NAMALWA (cell line): ENCODE measurements at places on chromosomes 5 and 9.

DNA sequence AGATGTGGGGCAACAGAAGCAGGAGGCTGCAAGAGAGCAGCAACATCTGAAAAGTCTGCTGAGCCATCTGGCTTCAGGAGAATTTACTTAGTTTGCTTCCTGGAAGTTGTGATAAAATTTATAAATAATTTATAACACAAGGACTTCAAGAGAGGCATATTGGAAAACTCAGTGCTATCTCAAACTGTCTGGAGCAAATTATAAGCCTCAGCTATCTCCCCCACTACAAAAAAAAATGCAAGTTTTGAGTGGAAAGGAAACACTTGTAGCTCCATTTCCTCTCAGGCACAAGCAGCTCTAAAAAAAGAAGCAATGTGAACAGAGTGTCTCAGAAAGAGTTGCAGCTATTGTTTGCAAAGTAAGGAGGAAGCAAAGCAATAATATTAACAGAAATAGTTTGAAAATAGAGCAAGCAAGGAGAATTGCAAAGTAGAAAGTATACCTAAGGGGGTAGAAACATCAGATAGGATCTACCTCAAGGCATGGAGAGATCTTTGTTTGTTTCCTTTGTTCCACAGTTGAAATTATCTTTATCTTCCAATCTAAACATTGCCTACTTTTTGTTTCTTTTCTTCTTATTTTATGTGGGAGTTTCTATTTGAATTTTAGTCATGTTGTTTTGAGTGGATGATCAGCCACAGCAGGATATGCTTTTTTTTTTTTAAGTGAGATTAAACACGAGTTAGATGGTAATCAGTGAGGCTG, 55.9 kb upstream of the IL6ST start:
- DNase-seq, result no peak

- DNase-seq, result no peak
These were observed 4.7 kb downstream of the GOLGA2 start for GRCh38 chr9:128271112-128271511.

DNA sequence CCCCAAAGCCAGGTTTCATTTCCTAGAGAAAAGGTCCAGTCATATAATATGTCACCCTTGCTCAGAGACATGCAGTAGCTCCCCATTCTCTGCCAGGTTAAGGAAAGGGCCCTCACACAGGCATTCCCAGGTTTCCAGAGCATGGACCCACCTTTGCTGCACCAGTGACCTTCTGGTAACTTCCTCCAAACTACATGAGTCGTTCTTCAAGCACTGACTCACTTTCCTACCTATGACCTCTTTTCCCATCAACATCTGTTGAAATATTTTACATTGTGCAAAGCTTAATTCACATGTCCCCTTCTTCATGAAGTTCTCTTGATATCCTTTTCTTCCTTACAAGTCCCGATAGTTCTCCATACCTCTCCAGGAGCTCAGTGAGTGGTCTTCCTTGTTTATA, 25.9 kb downstream of the SH3TC2 start:
- no peak for DNase-seq

GRCh38 chr5:171428809-171429542, 9.5 kb downstream of the FGF18 start:
- no peak for DNase-seq

DNA sequence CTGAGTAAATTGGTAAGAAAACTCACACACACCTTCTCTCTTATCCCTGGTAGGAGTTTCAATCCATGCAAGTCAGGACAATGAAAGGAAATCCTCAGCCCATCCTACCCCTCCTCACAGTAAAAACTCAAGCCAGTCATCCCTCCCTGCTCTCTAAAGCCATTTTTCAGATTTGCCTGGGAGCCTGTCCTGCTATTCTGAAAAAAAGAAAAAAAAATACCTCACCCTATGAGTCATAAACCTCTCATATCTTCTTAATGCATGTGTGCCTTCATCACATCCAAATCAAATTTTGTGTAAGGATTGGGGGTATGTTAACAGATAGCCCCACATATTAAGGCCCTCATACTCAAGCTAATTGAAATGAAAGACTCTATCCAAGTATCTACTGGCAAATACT, 14.1 kb downstream of the UGT3A2 start:
- no peak for DNase-seq

DNA sequence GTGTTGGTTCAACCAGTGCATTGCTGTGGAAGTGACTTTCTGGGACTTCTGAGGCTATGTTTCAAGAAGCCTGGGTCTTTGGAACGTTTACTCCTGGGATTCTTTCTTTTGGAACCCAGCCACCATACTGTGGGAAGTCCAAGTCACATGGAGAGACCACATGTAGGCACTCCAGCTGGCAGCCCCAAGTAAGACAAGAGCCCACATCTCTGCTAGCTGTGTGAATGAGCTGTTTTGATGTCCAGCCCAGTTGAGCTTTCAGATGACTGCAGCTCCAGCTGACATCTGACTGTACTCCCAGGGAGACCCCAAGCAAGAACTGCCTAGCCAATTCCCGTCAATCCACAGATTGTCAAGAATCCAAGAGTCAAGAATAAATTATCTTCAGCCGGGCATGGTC, 60.1 kb upstream of the SPATA31D4 start:
- DNase-seq, result no peak

GRCh38 chr9:136831002-136831719, 11.1 kb upstream of the AJM1 start:
- no peak for DNase-seq

DNA sequence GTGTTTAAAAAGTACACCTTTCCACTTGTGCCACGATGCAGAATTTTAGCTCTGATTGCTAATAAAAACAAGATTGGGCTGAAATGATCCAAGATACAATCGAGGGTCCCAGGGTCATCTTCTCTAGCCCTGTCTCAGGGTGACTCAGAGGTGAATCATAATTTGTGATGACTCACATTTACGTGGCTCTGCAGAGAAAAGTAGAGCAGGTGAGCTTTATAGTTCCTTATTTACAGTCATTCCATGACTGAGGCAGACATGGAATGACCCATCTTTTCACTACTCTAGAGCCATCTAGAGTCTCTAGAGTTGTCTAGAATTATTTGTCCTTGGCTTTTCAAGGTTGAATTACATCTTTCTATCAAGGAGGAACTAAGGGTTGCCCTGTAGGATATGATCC, 155.2 kb downstream of the GAS1 start:
- no peak for DNase-seq

DNA sequence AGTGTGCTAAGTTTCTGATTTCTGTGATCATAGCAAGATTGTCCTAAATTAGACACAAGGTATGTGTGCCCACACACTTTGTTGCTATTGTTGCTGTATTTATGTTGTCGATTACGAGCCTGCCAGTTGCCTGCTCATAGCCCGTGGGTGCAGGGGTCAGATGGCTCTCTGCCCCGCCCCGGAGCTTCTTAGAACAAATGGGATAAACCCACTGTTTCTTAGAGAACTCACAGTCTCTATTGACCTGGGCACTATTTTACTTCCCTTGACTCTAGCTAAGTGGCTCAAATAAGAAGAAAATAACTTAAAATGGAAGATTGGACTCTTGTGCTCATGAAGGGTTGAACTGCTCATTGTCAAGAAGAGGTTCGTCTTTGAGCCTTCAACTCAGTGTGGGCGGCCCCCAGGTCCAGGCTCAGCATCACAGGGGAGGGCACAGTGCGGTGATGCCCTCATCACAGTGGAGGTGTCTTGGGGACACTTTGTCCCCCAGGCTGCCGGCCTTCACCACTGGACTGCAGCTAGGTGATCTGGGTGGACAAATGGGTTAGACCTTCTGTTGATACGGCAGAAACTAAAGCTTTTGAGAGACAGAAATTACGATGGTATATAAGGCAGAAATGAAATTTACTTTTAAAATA, 155.5 kb downstream of the TENT4A start:
- no peak for DNase-seq

DNA sequence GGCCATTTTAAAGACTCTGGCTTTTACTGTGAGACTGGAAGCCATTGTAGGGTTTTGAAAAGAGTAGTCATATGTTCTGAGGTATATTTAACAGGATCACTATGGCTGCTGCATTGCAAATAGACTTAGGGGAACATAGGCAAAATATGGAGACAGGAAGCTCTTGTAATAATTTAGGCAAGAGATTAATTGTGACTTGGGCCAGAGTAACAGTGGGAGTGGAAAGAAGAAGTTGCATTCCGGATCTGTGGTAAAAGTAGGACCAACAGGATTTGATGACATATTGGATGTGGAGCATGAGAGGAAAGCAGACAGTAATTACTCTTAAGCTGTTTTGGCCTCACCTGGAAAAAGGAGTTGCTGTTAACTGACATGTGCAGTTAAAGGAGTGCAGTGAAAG, 85.6 kb downstream of the SMIM15 start:
- no peak for DNase-seq

DNA sequence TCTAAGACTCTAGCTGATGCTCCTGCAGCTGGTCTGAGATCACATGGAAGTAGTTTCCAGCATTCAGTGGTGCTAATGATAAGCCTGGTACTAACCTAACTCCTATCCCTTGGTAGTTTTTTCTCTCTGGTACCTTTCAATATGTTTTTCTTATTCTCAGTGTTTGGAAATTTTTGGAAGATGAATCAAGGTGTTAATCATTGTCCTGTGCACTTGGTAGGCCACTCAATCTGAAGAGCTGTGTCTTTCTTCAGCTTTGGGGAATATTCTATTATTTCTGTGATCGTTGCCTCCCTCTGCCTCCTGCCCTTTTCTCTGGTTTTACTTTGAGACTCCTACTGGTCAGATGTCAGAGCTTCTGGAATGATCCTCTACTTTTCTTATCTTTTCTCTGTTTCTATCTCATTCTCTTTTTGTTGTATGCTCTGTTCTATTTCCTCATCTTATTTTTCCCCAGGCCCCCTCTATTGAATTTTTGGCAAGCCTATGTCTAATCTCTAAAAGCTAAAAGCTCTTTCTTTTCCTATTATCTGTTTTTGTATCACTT, 136.8 kb downstream of the APBA1 start:
- DNase-seq, result no peak

GRCh38 chr5:147037515-147038205, 159.1 kb upstream of the PPP2R2B start:
- no peak for DNase-seq

DNA sequence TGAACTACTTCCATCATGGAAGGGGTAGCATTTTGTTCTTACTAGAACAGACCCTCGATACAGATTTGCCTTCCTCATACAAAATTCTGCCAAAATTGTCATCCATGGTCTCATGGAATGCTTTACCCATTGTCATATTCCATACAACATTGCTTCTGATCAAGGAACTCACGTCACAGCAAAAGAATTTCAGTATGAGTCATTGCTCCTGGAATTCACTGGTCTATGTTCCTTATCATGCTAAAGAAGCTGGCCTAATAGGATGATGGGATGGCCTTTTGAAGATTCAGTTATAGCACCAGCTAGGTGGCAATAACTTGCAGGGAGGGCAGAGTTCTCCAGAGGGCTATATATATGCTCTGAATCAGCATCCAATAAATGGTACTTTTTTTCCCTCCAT, 18.2 kb upstream of the FNIP1 start:
- DNase-seq, result no peak

DNA sequence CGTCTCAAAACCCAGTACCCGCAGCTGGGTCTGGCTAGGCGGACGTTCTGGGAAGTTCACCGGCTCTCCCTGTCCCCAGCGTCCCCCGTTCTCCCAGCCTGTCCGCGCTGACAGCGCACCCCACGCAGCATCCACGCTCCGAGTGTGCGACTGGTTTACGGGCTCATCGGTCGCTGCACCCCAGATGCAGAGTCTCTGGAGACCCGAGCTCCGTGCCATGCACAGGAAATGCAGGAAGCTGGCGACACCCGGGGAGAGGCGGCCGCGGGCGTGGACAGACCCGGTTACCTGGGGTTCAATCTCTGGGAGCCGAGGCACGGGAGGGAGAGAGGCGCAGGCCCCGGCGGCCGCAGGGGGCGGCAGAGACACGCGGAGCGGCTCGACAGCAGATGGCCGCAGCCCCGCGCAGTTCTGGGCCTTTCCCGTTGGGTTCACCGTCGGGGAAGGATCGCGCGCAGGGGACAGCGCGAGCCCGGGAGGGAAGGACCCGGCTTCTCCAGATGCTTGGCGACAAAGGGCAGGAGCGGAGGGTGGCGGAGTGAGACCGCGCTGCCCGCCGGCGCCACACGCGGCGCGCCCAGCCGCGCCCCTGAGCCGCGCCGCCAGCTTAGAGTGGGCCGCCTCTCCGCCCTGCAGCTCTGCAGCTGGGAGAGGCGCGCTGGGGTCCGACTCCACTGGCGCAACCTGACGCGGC, 558 bp downstream of the SHROOM1 start:
- peak; percentile 77 for DNase-seq

GRCh38 chr5:107389130-107389774, 281.5 kb downstream of the EFNA5 start:
- DNase-seq, result peak; percentile 95

- DNase-seq, result no peak
These were observed 19.6 kb upstream of the UBTD2 start for GRCh38 chr5:172303162-172303561.

DNA sequence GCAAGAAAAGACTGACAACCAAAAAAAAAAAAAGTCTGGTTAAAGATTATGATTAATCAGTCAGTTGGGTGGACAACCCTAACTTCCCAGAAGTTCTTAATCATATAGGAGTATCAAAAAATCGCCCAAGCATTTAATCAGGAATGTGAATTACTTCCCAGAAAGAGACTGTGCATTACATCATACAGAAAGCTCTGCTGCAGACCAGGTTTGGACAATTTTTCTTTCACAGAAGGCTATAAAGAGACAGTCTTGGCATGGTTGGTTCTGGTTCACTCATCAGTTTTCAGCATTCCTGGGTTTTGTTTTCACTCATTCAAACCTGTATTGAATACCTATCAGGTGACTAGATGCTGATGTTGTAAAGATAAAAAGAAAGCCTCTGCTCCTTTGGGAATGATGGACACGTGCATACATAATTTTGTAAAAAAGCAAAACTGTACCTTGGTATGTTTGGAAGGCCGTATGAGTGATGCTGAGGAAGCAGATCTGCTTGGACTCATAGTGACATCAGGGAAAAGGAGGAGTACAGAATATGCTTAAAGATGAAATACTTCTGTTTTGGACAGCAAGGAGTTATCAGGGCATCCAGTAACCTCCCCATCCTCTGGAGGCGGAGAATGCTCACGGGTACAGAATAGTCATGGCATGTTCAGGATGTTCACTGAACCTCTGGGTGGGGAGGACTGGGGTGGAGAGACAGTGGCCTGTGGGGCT, 178.4 kb downstream of the GNA14 start:
- DNase-seq, result no peak

DNA sequence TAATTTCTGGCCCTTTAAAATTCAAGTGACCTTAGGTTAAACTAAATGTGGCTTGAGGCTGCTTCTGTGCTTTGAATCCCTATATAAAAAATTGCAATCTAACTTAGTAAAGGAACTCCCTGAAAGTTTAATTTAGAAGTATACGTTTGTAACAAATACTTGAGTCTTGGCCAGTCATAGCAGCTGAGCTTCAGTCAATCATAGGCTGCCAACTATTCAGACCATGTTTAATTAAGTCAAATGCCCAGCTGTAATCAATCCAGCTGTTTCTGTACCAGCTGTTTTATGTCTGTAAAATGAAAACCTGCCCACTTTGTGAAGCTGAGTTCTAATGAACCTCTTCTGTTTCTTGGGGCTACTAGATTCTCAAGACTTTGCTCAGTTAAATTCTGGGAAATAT, 760.1 kb downstream of the MAT2B start:
- DNase-seq, result no peak

- DNase-seq, result no peak
These were observed 49.7 kb upstream of the GRAMD2B start for GRCh38 chr5:126373375-126374108.
